ENCODE measurements at places on chromosomes 6 and 20.

- DNase-seq: no peak
These were observed 81.9 kb downstream of the TFAP2C start for GRCh38 chr20:56711018-56711417.

DNA sequence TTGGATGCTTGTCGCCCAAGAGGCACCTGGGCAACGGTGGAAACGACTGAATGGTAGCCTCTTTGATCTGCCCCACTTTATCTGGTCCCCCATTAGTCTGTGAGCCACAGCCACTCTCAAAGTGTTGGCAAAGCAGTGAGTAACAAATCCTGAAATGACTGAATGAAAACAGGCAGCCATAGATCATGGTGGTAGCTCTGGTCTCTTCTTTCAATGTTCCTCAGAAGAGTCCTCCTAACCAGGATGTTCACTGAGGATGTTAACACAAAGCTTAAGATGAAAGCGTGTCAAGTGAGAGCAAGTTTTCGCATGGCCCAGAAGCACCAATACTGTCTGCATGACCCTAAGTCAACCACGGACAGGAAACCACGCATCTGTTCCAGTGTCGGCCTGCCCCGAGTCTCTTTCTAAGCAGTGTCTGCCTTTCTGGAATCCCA lies 107.3 kb downstream of the IRF4 start:
- no peak for DNase-seq

DNA sequence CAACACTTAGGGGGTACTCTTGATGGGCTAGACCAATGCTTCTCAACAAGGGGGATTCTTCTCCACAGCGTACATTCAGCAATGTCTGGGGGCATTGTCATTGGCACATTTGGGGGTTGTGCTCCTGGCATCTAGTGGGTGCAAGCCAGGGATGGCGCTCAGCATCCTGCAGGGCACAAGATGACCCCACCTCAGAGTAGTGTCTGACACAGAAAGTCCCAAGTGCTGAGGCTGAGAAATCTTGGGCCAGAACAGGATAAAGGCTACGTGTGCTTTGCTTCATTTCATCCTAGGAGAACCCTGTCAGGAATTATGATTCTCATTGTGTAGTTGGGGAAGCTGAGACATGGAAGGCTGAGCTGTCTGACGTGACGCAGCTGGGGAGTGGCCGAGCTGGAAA lies 298.6 kb downstream of the CDH26 start:
- no peak for DNase-seq

- peak; percentile 28 for DNase-seq
These were observed 8.5 kb upstream of the MRPS10 start for GRCh38 chr6:42226161-42226611.

DNA sequence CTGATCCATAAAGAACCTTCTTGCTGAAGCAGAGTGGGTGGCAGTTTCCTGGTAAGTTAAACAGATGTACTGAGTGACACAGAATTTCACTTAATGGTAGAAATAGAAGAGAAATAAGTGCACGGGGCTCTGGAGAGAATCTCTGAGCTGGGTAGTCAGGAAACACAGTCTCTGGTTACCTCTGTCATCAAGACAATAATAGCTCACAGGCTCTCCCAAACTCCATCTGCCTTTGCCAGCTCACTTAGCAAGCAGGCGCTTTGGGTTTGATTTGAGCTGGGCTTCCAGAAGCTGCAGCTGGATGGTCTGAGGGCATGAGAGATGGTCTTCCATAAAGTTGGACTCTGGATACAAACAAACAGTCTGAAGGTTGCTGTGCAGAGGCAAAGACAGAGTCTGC lies 39.6 kb upstream of the PRSS35 start:
- DNase-seq: no peak

DNA sequence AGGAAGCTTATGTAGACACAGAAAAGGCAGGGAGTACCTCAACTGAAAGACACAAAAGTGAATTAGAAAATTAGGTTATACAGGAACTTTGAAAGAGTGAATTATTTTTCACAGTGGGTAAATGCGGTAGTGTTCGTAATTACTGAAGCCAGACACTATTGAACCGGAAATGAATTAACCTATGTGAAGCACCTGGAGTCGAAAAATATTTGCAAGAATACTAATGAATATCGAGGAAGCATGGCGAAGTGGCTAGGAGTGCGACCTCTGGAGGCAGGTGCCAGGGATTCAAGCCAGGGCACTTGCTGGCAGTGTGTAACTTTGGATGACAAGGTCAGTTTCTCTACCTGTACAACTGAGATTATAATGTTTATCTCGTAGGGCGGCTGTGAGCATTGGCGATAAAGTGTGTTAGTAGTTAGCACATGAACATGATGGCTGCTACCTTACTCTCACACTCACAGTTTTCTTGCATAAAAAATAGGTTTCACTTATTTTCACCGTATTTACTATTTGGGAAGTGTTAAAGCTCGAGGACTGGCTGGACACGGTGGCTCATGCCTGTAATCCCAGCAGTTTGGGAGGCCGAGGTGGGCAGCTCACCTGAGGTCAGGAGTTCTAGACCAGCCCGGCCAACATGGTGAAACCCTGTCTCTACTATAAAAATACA lies 567 bp upstream of the SLC18B1 start:
- peak; percentile 72 for DNase-seq
